ENCODE measurements at places on chromosomes 5 and 9. TPM values are rescaled to one million over a fixed set of nuclear protein-coding genes. Genes with fewer than 3 reads are reported as not detected.

- DNase-seq, result no peak
These were observed 33.8 kb downstream of the CAPSL start for GRCh38 chr5:35904443-35905132.

The ADRB2 gene
- total RNA-seq, result 0.55 TPM

The NUTM2G gene
- not detected for total RNA-seq

The RASGRF2 gene
- 1.2 TPM for total RNA-seq

The MCC gene
- 4.3 TPM for total RNA-seq

GRCh38 chr5:72940082-72940481, 15.8 kb upstream of the FCHO2 start:
- no peak for DNase-seq

The SOWAHA gene
- 38.8 TPM for total RNA-seq

GRCh38 chr9:133421615-133422542, at the start of gene ADAMTS13:
ADAMTS13 (plus strand) TSS chr9:133422367; CDS start chr9:133422444, 77 bp downstream.
- no peak for DNase-seq

The FAM81B gene
- total RNA-seq, result not detected

The PCDHGA1 gene
- 0.31 TPM for total RNA-seq

DNA sequence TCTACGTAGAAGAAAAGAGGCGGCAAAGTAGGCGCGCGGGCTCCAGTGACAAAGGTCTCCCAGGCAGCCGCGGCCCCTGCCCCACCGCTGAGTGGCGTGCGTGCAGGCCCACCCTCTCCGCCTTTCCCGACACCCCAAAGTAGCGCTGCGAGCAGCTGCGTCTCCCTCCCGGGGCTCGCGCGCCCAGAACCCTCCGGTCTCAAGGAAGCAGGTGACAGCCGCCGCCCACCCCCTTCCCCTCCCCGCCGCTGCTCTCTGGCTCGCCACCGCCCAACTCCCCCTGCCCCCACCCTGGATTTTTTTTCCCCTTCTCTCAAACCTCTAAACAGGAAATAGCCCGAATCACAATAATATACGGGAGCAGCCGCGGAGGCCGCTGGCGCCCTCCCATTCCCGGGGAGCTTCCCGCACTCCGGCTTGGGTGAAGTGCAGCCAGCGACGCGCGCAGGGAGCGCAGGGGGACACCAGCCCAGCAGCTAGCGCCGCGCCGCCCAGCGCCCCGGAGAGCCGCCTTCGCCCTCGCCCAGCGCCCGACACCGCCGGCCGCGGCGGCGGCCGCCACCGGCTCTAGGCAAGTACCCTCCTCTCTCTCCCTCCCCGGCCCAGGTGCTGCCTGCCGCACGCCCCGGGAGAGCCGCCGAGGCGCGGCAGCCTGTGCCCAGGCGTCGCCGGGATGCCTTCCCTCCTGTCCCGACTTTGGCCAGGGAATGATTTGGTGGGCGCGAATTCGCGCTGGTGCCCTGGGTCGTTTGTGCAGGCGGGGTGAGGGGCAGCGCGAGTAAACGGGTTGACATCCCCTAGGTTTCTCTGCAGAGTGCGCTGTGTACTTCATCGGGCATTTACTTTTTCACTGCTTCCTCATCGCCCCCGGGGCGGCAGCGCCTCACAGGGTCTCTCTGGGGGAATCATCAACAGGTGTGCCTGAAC, 52.7 kb upstream of the TJP2 start:
- DNase-seq, result peak; percentile 79

DNA sequence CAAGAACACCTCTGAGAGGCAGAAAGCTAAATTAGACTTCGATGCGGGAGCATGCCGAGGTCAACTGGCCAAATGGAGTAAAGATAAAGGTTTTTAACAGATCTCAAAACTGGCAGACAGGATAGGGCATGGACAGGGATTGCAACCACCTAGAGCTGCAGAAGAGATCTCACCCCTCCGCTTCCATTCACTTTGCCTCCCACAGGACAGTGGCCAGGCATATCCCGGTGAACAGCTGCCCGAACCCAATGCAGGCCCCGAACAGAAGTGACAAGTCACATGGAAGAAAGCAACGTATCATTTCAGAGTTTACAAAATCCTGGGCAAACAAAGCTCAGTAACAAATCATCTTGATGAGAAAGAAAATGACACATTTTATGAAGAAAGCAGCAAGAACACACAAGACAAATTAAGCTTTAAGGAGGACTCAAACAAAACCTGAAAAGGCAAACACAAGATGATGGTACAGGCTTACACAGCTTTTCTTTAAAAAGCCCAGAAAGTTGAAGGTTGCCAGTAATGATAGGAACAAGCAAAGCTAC, 18.4 kb downstream of the RNF130 start:
- no peak for DNase-seq

The PRR7 gene
- total RNA-seq, result 1.6 TPM

The ENTPD8 gene
- 120 TPM for total RNA-seq

- DNase-seq, result no peak
These were observed 2.3 kb upstream of the SLC23A1 start for GRCh38 chr5:139385061-139386049.

GRCh38 chr5:35129276-35129675, 81.5 kb upstream of the AGXT2 start:
- DNase-seq, result no peak

The C5orf52 gene
- total RNA-seq, result 3.6 TPM

GRCh38 chr5:104904561-104904960, 1342.0 kb upstream of the NUDT12 start:
- no peak for DNase-seq

- DNase-seq, result no peak
These were observed 676.2 kb downstream of the MAT2B start for GRCh38 chr5:164181604-164182003.

DNA sequence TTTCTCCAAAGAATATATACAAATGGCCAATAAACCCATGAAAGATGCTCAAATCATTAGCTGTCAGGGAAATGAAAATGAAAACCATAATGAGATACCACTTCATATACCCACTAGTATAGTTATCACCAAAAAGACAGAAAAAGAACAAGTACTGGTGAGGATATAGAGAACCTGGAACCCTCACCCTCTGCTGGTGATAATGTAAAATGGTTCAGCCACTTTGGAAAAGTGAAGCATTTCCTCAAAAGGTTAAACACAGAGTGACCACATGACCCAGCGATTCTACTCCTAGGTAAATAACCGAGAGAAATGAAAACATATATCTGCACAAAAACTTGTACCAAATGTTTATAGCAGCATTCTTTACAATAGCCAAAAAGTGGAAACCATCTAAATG, 72.0 kb downstream of the HSD17B3 start:
- no peak for DNase-seq

DNA sequence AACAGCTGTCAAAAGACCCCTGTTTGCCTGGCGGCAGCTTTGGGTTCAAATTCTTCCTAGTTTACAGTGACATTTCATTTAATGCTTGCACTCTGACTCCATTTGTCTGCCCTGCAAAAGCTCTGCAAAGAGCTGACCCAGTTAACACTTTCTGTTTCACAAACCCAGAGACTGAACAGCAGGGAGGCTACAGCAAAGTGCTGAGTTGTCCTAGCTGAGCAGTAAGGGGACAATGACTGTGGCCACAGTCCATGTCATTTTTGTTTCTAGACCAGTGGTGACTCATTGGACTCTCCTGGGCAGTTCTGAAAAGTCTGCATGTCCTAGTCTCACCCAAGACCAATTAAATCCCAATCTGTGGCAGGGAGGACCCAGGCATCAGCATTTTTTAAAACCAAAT, 994.8 kb upstream of the WWC1 start:
- DNase-seq, result no peak

GRCh38 chr9:129458663-129459546, 162.0 kb downstream of the C9orf50 start:
- peak; percentile 49 for DNase-seq

DNA sequence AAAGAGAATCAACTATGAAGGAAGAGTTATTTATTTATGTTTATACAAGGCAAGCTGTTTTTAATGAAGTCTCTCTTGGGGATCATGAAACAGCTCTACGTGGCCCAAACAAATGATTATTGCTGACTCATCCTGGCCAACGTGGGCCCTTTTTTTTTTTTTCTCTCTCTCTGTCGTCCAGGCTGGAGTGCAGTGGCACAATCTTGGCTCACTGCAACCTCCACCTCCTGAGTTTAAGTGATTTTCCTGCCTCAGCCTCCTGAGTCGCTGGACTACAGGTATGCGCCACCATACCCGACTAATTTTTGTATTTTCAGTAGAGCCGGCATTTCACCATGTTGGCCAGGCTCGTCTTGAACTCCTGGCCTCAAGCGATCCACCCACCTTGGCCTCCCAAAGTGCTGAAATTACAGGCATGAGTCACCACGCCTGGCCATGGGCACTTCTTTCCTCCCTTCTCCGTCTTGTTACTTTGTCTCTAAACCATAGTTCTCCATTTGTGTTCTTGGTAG, 98.3 kb downstream of the BASP1 start:
- no peak for DNase-seq

Data from left colon (tissue), 2 donors.